ENCODE measurements at places on chromosomes 16 and 17.
A peak's percentile ranks its signal among the peaks of the same experiment; 100 is the strongest.

DNA sequence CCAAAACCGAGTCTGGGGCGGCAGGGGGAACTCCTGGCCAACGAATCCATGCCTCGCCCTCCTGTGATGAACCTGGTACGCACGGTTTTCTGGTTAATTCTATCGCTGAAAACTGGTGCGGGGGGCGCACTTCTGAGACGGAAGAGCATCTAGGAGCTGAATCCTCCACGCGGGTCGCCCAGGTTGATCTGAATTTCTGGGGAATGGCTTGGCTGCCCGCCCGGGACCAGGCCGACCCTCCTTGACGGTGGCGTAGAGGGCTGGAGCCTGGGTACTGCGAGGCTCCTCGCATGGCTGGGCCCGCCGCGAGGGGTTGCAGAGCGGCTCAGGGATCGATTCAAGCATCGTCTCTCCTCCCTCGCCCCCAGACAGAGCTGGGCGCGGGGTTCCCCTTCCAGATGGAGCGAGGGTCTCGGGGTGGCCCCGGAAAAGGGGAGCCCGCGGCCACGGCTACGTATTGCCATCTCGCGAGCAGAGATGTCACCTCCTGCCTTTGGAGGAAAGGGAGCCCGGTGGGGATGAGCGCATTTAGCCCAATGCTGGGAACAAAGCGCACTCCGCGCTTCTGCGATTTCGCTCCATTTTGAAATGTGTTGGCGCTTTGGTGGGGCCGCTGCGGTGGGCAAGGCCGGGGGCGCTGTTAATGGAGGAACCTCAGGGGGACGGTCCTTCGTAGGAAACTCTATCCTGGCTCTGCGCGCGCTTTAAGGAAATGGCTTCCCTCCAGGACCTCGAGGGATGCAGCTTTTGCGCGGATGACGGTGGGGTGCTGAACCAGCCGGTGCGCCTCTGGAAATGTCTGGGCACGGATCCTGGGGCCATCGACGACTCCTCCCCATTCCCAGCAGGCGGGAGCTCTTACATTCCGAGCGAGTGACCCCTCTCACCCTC, 2.7 kb downstream of the MAPT start:
- DNase-seq = no peak

DNA sequence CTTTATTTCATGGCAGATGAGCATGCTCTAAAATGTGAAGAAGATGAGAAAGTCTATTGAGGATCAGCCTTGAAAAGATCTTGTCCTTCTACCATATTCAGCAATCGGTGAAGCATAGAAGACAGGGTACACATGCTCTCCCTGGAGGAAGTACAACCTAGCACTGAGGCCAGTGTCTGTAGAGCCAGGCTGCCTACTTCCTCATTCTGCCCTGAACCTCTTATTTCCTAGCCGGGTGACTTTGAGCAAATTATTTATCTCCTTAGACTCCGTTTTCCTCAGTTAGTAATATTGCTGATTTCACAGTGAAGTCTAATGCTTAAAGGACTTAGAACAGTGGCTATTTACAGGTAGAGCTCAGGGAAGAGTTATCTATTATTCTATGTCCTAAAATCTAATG, 58.4 kb downstream of the TMEM100 start:
- DNase-seq = no peak

- DNase-seq = peak; percentile 29
These were observed 150.3 kb downstream of the ASIC2 start for GRCh38 chr17:33142705-33143299.

GRCh38 chr16:56667581-56668571, at the start of gene MT1G:
Gene MT1G, minus strand, starts transcription at chr16:56668065. Its CDS starts 72 bp downstream, at chr16:56667993.
- no peak for DNase-seq

DNA sequence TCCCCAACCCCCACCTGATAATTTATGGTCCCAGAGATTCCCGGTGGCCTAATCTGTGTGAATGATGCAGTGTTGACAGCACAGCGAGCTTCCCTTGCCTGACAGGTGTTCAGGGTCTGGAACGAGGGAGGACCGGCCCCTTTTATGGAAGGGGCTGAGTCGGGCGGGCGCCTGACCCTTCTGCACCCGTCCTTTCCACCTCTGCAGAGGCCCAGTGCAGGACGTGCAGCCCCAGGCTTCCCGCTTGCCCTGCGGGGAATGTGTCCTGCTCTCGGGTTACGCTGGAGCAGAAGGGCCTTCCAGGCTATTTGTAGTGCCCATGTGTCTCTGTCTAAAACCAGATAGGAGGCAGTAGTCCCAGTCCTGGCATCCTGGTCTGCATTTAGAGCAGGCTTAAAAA, 16.2 kb downstream of the SMTNL2 start:
- no peak for DNase-seq

DNA sequence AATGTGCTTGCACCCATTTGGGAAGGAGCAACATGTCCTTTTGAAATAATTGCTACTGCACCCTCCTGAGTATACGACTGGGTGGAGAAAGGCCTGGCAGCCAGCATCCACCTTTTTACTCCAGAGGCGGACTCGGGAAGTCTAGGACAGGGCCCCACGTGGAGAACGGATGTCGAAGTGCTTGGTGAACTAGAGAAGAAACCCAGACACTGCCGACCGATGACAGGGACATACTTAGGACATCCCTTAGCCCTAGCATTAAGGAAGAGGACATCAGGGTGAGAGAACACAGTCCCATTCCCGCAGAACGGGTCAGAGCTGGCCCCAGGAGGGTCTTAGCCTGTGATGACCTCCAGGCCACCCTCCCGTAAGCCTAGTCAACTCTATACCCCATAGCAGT, 3.8 kb downstream of the YBX2 start:
- no peak for DNase-seq

DNA sequence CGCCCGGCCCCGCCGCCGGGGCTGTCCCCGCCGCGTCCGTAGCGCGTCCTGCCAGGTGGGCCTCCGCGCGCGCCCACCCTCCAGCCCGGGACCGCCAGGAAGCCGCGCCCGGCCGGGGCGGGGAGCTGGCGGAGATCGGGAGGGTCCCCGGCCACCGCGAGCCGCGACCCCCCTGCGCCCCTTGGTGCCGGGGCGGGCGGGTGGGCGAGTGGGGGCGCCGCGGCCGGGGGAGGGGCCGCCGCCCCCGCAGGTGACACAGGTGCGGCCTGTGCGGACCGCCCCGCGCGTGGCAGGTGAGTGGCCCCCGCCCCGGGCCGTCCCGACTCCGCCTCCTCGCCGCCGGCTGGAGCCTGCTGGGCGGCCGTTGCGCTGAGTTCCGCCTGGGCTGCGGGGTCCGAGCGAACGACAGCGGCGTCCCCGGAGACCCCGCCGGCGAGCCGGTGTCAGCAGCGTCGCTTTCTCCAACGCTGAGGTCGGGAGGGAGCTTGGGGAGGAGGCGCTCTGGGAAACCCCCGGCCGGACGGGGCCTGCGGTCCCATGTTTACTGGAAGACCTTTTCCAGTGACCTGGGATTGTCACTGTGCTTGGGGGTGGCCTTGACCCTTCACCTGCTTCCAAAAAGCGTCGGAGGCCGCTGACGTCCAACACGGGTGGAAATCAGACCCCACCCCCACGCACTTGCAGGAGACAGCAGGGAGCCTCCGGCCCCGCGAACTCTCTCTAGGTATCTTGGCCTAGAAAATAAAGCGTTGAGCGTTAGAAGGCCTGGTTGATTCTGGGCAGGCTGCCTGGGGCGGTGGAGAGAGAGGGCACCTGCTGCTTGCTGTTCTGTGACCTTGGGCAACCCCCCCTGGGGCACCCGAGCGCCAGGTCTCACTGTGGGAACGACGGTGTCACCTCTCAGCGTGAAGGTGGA, 542 bp downstream of the KLHL36 start:
- DNase-seq = no peak

GRCh38 chr16:53882310-53882709, 178.4 kb downstream of the FTO start:
- DNase-seq = no peak

GRCh38 chr16:68289621-68290329, 21.0 kb downstream of the SLC7A6OS start:
- peak; percentile 60 for DNase-seq

- DNase-seq = no peak
These were observed 161.5 kb downstream of the FOXL1 start for GRCh38 chr16:86739808-86740207.

GRCh38 chr16:86566601-86566965, at the start of gene FOXC2:
Gene FOXC2, plus strand, starts transcription at chr16:86566829. Its CDS starts 507 bp downstream, at chr16:86567336.
- peak; percentile 96 for DNase-seq

GRCh38 chr17:39665642-39666224, 584 bp downstream of the TCAP start:
- DNase-seq = no peak

- no peak for DNase-seq
These were observed 34.3 kb downstream of the PITPNC1 start for GRCh38 chr17:67411397-67411796.

DNA sequence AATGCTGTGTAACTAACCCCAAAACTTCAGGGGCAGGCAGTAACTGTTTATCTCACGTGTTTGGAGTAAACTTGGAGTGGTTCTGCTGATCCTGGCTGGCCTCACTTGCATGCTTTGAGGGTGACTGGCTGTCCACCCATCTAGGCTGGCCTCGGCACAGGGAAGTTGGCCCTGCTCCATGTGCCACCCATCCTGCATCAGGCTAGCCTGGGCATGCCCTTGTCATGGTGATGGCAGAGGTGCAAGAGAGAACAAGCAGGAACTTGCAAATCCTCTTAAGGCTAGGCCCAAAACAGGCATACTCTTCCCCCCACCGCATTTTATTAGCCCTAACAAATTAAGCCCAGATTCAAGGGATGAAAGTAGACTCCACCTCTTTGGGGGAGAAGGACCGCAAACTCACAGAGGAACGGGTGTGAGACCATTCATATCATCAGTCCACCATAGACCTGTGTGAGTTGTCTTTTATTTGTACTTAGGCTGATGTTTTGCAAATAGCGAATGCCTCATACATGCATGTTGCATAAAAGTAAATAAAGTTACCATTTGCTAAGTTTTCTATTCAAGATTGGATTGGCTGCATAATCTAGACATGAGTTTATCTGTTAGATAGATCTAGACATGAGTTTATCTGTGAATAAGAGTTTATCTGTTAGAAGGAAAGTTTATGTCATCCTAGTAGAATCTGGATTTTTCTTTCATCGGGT, 221.0 kb downstream of the CCDC182 start:
- peak; percentile 24 for DNase-seq

GRCh38 chr16:87741700-87742415, 23.9 kb downstream of the KLHDC4 start:
- no peak for DNase-seq

GRCh38 chr17:82154881-82155331, 56.9 kb upstream of the FASN start:
- DNase-seq = no peak

- DNase-seq = peak; percentile 70
These were observed 34.9 kb downstream of the CHD9 start for GRCh38 chr16:53089434-53090285.

- no peak for DNase-seq
These were observed 244.1 kb downstream of the STX8 start for GRCh38 chr17:9331279-9332131.

GRCh38 chr16:17529982-17530760, 59.4 kb upstream of the XYLT1 start:
- DNase-seq = no peak

- peak; percentile 83 for DNase-seq
These were observed at the start of gene CTCF for GRCh38 chr16:67562526-67562917. Gene CTCF, plus strand, starts transcription at chr16:67562526. Its CDS starts 48,307 bp downstream, at chr16:67610833.

DNA sequence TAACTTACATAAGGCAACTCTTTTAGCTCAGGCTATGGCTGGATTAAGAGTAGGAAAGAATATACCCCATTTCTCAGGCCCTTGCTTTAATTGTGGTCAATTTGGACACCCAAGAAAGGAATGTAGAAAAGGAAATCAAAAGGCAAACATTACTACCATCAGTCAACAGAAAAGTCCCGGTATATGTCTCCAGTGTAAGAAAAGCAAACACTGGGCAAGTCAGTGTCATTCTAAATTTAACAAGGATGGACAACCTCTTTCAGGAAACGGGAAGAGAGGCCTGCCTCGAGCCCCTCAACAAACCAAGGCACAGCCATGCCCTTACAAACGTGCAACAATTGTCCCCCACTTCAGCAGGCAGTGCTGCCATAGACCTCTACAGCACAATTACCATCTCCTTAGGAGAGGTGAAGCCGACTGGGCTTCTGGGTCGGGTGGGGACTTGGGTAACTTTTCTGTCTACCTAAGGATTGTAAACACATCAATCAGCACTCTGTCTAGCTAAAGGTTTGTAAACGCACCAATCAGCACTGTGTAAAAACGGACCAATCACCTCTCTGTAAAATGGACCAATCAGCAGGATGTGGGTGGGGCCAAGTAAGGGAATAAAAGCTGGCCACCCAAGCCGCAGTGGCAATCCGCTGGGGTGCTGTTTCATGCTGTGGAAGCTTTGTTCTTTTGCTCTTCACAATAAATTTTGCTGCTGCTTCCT, 12.4 kb downstream of the MRPL58 start:
- DNase-seq = no peak

All from fibroblast of pulmonary artery (primary cell).